ENCODE measurements at places on chromosomes 4 and X.

GRCh38 chrX:75076429-75076828 lies 79.7 kb downstream of the ABCB7 start:
- DNase-seq = no peak

DNA sequence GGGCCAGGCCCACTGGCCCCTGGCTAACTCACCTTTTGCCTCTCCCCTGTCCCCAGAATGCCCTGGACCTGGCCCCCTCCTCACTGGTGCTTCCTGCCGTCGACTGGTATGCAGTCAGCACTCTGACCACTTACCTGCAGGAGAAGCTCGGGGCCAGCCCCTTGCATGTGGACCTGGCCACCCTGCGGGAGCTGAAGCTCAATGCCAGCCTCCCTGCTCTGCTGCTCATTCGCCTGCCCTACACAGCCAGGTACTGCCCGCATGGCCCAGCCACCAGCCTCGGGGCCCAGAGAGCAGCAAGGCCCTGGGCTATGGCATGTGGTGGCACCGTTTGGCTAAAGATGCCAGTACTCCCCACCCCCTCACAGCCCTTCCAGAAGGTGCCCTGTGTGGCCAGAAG lies 3.7 kb downstream of the ATP6AP1 start:
- no peak for DNase-seq

DNA sequence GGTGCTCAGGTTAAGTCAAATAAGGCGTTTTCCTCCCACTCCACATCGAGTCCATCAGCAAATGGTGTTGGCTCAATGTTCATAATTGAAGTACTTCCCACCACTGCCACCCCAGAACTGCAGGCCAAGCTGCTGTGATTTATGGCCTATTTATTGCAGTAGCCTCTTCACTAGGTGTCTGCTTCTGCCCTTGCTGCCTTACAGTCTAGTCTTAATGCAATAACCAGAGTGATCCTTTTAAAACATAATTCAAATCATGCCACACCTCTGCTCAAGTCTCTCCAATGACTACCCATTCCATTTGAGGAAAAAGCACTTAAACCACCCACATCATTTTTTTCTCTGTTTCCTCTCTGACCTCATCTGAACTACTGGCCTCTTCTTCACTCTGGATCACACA lies 220.3 kb downstream of the KCNIP4 start:
- no peak for DNase-seq

DNA sequence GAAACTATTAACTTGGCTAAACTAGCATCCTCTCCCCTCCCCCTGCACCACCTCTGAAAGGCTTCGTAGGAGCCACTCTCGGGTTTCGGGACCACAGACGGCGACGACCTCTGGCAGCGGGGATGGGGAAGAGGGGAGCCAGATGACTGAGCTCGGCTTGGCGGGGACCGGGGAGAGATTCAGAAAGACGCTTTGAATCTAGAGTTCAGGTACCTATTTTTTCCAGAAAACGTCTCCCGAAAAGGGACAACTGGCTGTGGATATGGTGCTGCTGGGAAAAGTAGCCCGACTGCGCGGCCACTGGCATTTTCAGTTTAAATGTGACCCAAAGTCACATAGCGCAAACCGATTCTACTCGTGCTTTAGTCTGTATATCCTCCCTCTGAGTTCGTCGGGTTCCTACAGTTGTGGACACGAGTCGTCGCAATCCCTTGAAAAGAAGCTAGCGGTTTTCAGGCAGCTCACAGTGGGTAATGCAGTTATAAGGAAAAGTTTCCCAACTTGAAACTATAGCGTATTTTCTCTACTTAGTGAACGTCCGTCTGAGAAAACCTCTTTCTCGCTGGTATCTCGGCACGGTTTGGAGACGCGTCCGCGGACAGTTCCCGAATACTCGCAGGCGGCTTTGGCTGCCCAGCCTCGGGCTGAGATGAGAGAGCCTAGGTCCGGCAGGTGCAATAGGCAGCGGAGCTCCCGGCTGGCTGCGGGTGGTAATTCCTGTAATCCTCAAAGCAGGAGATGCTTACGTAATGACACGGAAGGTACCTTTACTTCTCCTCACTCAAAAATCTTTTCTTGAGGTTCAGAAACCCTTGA lies 1.3 kb downstream of the PARM1 start:
- DNase-seq = no peak

GRCh38 chr4:155190099-155190498 lies 18.3 kb upstream of the NPY2R start:
- DNase-seq = no peak

- no peak for DNase-seq
These were observed 46.9 kb downstream of the JADE3 start for GRCh38 chrX:46959101-46959500.

- DNase-seq = peak; percentile 0
These were observed 66.5 kb downstream of the SHROOM4 start for GRCh38 chrX:50747471-50747900.

- no peak for DNase-seq
These were observed 303.5 kb upstream of the ARSJ start for GRCh38 chr4:114282937-114283336.

- no peak for DNase-seq
These were observed 29.3 kb downstream of the FAM199X start for GRCh38 chrX:104195489-104196084.

DNA sequence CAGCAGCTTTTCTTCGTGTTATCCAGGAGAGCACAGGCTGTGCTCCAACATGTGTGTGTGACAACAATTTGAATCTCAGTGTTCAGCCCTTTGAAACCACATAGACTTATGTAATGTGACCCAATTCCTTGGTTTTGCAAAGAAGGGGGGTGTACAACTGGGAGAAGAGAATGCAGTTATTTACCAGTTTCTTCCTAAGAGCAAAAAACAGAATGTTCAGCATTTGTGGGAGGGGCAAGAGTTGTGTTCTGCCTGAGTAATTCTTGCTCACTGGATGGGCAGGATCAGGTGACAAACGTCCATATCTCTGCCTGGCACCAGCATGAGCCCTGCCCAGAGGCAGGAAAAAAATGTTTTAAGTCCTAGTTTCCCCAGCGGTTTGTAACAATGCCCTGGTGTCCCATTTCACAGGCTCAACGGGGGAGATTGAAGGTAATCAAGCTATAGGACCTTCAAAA lies 72.0 kb downstream of the PRPS1 start:
- no peak for DNase-seq

GRCh38 chr4:147311956-147312355 lies 168.9 kb upstream of the EDNRA start:
- DNase-seq = no peak

- no peak for DNase-seq
These were observed 19.4 kb downstream of the TMSB4X start for GRCh38 chrX:12994321-12994720.

DNA sequence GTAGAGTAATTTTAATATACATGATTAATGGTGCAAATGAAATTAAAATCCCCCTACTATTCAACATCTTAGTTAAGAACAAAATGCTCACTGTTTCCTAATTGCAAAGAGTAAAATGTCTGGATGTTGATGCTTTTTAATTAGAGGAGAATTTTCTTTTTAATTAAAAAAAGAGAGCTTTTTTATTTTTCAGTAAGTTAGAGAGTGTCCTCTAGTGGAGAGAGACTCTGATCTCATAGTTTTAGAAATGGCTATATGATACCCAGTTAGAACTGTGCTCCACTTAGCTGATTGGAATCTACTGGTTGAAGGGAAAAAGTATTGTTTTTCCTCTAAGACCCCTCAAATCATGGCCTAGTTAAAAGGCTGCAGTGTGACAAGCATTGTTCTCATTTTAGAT lies 312.0 kb upstream of the MAGEB2 start:
- DNase-seq = no peak

DNA sequence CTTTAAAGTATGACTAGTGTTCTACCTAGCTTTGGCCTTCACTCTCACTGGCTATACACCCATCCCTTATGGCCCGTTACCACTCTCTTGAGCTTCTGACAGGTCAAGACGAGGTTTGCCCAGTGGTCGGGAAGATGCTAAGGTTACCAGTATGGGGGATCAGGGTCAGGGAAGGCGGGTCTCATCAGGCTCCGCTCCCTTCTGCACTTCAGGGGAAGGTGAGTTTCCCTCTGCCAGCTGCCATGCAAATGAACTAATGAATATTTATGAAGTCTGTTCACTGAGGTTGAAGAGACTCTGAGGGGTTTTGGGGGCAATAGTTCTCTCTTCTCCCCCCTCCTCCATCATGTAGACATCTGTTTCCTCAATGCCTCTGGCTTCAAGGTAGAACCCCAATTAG lies 6.6 kb downstream of the EFNB1 start:
- no peak for DNase-seq

DNA sequence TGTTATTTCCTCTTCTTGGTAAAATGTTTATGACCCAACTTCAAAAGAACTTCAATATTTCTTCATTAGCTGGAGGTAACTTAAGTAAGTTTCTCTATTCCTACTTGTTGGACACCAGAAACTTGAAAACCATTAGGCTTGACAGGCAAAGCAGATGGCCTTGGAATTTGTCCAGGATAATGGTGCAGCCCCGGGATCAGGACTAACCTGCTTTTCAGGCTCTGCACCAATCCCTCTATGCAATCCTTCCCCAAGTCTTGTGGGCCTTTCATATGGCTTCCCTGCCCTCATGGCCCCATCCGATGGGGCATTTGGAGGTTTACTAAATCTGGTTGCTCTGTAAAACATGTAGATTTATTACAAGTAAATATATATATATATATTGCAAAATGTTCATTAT lies 68.5 kb downstream of the SPINK2 start:
- DNase-seq = no peak

DNA sequence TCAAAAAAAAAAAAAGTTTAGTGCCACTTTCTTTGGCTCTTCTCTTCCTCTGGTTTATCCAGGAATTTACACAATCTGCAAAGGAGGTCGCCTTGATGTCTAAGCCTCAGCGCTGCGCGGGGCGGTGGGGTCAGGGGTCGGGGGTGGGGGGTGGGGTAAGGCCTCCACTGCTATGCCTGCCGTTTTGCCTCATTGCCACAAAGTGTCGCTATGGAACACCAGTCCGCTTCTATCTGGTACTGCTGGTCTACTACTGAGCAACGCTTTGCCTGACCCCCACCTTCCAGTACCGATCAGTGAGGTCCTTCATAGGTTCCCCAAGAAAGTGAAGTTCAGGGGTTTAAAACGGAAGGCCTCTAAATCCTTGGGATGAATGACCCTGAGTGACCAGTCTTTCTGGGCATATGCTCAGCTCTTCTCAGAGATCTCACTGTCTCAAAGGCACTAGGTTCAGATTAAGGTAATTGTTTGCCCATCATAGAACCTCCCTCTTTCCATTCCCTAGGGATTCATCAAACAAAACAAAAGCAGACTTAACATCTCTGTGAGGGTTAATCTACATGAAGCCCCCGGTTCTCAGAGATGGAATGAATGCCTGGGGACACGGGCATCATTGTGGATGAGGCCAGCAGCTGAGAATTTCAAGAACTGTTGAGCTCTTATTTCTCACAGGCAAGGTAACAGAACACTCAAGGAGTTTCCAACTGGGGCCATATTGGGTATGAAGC lies 16.9 kb upstream of the TSR2 start:
- no peak for DNase-seq

DNA sequence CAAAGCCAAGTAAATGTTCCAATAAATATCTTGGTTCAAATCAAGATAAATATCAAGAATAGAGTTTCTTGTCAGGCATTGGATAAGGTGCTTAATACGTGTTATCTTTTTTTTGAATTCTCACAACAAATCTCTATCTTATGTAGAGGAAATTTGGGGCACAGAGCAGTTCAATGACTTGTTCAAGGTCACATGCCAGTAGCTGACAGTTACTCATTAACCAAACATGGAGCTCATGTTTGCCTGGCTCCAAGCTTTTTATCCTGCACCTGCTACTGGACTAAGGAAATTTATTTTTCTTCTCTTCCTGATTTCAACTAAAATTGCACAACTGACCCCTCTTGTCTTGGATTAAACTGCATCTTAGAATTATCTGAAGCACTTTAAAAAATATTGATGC lies 76.3 kb downstream of the ATP10D start:
- DNase-seq = no peak

- no peak for DNase-seq
These were observed 640.7 kb downstream of the BCOR start for GRCh38 chrX:39456894-39457604.

DNA sequence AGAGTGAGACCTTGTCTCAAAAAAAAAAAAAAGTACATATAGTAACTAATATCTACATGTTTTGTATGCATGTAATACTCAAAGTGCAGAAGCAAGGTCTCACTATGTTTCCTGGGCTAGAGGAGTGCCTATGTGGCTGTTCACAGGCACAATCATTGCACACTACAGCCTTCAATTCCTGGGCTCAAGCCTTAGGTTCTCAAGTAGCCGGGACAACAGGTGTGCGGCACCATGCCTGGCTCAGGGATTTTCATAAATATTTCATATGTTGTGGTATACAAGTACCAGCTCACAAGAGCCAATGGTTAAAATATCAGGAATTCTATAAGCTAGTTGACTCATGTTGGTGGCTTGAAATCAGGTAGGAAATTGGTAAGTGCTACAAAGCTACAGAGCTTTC lies 94.8 kb downstream of the LARP7 start:
- no peak for DNase-seq
